ENCODE measurements at places on chromosomes 6 and 20.

DNA sequence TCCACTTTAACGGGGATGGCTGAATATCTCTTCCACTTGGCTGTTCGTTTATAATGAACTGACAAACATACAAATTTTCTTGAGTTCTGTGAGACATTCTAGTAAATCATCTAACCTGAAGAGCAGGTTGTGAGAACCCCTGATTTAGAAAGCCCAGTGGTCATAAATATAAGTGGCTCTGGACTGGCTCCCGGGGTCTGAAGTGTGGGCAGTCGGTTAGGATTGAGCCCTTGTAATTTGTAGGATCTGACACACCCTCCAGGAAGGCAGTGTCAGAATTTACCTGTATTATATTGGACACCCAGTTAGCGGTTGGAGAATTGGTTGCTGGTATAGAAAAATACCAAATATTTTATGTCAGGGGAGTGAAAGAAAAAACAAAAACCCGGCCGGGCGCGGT lies 6.8 kb upstream of the GMEB2 start:
- DNase-seq, result no peak

DNA sequence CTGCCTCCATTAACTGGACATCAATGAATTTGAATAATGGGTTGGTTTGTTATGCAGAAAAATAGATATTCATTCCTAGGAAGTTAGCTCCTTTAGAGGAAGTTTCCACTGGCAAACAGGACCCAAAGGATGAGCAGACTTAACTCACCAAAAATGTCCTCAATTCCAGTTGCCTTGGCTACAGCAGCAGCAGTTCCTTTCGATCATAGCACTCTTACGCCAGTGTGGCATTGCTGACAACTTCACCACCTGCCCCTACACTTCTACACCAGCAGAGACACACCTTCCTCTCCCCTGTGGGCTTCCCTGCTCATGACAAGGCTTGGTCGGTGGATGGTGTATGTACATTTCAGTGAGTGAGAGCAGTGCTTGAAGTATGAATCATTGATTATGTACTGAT lies 532.8 kb downstream of the QKI start:
- no peak for DNase-seq

DNA sequence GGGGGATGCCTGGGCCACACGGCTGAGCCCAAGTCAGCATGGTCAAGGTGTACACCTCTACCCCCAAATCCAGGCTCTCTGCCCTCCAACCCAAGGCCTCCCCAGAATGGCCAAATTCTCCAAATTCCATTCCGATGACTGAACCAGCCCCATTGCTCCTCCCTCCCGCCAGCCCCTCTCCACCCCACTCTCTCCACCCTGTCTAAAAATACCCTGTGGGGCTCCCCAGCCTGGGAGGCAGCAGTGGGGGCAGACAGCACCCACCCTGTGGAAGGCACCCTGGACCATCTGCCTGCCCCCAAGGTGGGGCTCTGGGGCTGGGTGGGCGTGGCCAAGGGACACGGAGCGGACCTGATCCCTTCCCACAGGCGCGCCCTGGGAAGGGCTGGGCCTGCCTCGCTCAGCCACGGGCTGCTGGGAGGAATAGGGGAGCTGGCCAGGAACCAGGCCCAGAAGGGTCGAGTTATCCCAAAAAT lies 11.4 kb downstream of the TEAD3 start:
- no peak for DNase-seq

GRCh38 chr6:112123982-112124381 lies 36.6 kb downstream of the FAM229B start:
- no peak for DNase-seq

DNA sequence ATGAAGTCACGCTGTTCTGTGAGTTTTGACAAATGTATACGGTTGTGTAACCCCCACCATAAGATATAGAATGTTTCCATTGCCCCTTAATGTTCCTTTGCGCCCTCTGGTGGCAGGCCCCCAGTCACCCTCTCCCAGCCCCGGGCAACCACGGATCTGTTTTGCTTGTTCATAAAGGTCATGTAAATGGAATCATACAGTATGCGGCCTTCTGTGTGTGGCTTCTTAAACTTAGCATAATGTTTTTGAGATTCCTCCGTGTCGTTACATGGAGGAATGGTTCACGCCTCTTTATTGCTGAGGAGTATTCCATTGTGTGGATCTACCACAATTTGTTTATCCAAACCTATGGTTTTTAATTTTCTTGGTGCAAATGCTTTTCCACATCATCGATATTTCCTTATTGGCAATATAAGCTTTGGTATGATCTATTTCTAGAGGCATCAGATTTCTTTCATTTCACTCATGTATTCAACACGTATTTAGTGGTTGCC lies 28.4 kb downstream of the LYRM2 start:
- DNase-seq, result peak; percentile 52

GRCh38 chr6:116217069-116217468 lies 36.8 kb downstream of the TSPYL4 start:
- no peak for DNase-seq

- DNase-seq, result no peak
These were observed 170.8 kb downstream of the TMEM242 start for GRCh38 chr6:157152556-157152955.

GRCh38 chr6:4732691-4733315 lies 43.4 kb upstream of the CDYL start:
- peak; percentile 16 for DNase-seq

- no peak for DNase-seq
These were observed 80.5 kb downstream of the PRSS35 start for GRCh38 chr6:83592770-83593394.

- no peak for DNase-seq
These were observed 22.6 kb downstream of the MYH7B start for GRCh38 chr20:34978092-34978744.

- DNase-seq, result no peak
These were observed 260.3 kb downstream of the TAF4 start for GRCh38 chr20:61805365-61805764.
